ENCODE measurements at places on chromosomes 7 and 10.

- peaks cover 59% of the 10 kb centered on the region for H3K36me3 ChIP-seq
- no peaks in the 10 kb centered on the region for H3K27me3 ChIP-seq
- H3K27ac ChIP-seq: no peak overlapping the region
- no peaks in the 10 kb centered on the region for H3K4me1 ChIP-seq
- DNase-seq: no peak
Observed at GRCh38 chr10:67903581-67903980, 19.1 kb downstream of the SIRT1 start.

DNA sequence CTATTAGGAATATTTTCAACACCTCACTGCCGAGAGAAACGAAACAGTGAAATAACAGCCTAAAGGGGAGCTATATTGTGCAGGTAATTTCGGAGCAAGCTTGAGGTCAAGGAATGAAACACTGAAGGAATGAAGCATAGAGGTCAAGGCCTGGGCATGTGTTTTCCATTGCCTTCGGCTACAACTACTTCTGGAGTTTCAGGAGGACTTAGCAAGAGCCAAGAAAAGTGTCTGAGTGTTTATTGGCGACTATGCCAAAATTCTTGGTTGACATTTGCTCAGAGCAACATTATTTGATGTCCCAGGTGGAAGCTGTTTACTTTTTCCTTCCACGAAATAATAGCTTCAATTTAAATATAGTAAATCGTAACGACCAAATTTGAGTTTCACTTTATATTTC lies 89.6 kb upstream of the IFRD1 start:
- H3K27ac ChIP-seq: no peak overlapping the region
- H3K27me3 ChIP-seq: no peaks in the 10 kb centered on the region
- no peak for DNase-seq

GRCh38 chr10:130774871-130775270 lies 536.6 kb downstream of the TCERG1L start:
- no peak overlapping the region for H3K27ac ChIP-seq
- H3K4me3 ChIP-seq: no peak overlapping the region
- DNase-seq: peak; percentile 16
- peaks cover 9% of the 10 kb centered on the region for H3K27me3 ChIP-seq
- no peaks in the 10 kb centered on the region for H3K4me1 ChIP-seq

DNA sequence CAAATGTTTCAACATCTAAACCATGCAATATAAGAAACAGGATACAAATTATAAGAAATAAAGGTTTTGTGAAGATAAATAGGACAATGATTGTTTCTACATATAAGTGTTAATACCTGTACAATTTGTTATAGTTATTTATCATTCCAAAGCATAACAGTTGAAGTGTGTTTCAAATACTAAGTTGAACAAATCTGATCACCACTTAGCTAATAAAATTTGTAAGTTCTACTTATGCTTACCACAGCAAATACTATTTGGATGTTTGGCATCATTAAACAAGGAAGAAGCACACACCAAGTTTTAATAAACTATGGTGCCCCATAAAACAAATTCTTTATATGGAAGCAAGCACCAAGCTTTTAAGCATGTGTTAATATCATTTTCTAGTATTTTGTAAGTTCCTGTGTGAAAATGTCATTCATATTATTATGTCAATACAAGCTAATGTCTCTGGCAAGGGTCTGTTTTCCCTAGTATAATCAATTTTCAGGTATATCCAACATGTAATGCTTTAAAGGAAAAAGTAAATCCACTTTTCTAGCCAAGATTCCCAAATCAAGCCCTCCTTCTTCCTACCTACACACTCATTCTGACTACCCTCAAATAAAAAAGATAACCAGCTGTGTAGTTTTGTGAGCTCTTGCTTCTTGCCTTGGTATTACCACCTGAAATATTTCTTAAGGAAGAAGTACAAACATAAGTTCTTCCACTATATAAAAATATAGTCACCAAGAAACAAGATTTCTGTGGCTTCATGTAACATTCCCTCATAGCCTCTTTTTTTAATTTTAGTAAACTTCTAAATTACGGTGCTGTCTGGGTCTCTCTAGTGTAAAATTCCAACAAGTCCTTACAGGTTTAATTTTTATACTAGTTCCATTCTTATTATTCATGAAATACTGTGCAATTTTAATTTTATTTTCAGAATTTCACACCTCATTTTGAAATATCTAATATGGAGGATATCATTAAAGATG lies 9.2 kb downstream of the SKAP2 start:
- H3K4me3 ChIP-seq: peak overlapping the region; percentile 4
- peak overlapping the region; percentile 42 for H3K27ac ChIP-seq
- peaks cover 34% of the 10 kb centered on the region for H3K4me1 ChIP-seq
- no peak for DNase-seq

DNA sequence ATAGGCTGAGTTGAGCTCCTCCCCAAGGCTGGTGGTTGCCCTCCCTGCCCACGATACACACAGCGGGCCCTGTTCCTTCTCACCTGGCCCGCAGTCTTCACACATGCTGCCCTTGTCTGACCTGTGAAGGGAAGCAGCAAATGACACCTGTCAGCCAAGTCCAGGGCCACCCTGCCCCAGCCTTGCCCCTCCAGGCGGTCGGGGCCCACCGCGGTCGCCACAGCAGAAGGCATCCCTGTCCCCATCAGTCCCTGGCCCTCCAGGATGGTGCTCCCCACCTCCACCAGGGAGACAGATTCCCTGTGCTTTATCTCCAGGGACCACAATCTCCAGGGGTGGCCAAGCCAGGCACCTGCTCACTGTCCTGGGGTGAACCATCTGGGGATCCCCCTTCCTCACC lies 81.2 kb upstream of the TMEM248 start:
- no peaks in the 10 kb centered on the region for H3K27me3 ChIP-seq
- no peaks in the 10 kb centered on the region for H3K4me1 ChIP-seq
- H3K27ac ChIP-seq: no peak overlapping the region

DNA sequence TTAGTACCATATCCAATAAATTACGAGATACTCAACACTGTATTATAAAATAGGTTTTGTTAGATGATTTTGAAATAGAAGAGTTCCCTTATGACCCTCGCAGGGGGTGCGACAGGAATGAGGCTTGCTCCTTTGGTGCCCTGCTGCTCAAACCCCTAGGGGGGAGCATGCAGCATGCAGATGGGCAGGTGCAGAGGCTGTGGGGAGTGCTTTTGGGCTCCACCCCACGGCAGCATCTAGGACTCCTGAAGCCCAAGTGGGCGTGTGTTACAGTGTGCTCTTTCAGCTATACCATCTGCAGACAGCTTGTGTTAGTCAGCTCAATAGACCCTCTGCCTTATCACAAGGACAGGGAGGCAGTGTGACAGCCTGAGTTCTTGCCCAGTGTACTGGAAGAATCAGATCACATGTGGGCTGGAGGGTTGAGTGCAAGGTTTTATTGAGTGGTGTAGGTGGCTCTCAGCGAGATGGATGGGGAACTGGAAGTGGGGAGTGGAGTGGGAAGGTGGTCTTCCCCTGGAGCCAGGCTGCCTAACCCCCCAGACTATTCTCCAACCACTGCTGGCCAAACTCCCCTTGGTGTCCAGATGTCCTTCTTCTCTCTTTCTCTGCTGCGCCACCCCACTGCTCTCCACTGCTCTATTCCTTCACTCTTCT lies 3.1 kb upstream of the MRC1 start:
- no peak for DNase-seq
- H3K27me3 ChIP-seq: no peaks in the 10 kb centered on the region
- peaks cover 8% of the 10 kb centered on the region for H3K4me1 ChIP-seq
- H3K4me3 ChIP-seq: no peak overlapping the region
- H3K27ac ChIP-seq: no peak overlapping the region

DNA sequence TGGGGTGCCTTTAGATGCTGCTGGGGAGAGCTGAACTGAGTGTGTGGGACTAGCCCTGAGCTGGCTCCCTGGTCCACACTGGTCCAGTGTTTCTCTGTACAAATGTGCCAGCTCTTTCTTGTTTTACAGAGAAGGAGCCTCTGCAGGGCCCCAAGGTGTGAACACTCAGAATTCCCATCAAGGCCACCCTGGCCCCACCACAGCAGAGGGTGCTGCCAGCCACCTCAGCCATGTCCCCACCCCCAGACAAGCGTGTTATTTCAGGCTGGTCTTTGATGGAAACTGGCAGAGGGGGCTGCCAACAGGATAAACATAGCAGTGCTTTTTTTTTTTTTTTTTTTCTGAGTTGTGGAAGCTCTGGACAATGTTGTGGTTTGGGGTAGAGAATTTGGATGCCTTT lies 68.5 kb upstream of the LRRC18 start:
- H3K4me1 ChIP-seq: no peaks in the 10 kb centered on the region
- no peaks in the 10 kb centered on the region for H3K36me3 ChIP-seq
- no peak for DNase-seq
- H3K4me3 ChIP-seq: no peak overlapping the region
- H3K27me3 ChIP-seq: no peaks in the 10 kb centered on the region

DNA sequence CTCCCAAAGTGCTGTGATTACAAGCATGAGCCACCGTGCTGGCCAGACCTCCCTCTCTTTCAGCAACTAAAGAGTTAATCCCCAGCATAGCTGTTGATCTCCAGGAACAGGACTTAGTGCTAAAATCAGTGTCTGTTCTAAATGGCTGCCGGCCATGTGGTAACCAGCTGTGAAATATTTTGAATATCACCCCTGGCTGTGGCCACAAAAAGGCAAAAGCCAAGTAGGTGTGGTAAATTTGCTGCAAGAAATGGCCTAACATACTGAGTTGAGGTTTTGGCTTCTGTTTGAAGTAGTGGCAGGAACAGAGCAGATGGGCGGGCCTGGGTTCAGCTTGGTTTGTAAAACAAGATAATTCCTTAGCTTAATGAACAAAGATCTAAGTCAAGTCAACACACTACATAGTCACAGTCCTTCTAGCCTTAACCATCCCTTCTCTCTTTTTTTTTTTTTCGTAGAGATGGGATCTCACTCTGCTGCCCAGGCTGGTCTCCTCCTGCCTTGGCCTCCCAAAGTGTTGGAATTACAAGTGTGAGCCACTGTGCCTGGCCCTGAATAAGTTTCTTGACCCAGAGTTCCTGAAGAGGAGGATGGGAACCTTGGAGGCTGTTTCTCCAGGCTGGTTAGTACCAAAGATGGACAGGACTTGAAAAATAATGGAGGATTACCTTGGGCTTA lies 22.7 kb upstream of the AGFG2 start:
- no peak for DNase-seq
- H3K27me3 ChIP-seq: no peaks in the 10 kb centered on the region
- peaks cover 19% of the 10 kb centered on the region for H3K4me1 ChIP-seq
- H3K27ac ChIP-seq: peak overlapping the region; percentile 57
- H3K36me3 ChIP-seq: no peaks in the 10 kb centered on the region
- H3K4me3 ChIP-seq: no peak overlapping the region

DNA sequence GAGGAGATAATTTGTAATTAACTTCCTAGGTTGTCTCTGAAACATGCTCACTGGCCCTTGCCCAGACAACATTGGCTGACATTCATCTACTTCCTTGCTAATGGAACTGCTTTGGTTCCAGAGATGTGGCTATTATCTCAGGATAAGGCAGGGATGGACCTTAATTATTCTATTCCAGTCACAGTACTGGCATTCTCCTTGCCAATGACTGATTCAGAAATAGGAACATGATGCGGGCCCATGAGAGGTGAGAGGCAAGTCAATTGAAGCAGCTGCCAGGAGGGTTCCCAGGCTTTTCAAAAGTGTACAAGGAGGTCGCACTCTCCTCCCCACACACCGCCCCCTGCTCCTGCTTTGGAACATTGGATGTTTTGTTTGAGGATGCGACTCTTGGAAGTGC lies 109.6 kb upstream of the DGKB start:
- peaks cover 7% of the 10 kb centered on the region for H3K4me1 ChIP-seq
- H3K27ac ChIP-seq: no peak overlapping the region
- no peaks in the 10 kb centered on the region for H3K36me3 ChIP-seq

DNA sequence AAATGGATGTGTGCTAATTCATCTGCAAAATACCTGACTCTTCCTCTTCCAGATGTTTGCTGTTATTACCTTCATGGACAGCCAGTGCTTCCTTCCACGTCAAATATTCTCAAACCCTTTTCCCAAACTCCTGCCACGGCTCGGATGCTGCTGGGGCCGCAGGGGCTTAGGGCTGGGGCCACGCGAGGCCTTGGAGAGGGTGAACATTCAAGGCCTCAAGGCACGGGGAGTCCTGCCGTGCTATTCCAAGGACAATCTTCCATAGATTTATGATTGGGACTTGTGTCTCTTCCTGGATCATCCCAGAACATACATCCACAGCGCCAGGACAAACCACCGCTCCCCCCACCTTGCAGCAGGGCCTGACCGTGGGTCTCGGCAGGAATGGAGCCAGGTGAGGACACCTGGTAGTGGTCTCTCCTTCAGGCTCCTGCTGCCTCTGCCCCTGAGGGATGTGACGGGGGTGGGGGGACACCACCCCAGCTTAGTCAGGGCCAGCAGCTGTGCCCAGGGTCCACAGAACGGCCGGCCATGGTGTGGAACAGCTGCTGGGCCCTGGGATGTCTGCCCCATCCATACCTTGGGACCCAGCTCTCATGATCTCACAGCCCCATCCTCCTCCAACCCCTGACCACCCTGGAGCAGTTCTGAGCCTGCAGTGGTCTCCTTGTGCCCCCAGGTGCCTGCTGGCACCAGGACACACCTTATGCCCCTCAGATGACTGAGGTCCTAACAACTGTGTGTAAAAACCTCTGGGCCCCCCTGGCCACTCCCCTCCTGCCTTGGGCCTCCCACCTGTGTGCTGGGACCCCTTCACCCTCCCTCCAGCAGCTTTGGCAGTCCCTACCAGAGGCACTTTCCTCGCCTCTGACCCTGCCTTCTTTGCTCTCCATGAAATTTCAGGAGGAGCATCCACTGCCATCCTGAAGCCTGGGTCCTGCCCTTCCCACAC lies 16.7 kb downstream of the VIPR2 start:
- H3K4me3 ChIP-seq: no peak overlapping the region
- H3K4me1 ChIP-seq: no peaks in the 10 kb centered on the region
- no peak overlapping the region for H3K27ac ChIP-seq
- H3K27me3 ChIP-seq: no peaks in the 10 kb centered on the region
- DNase-seq: peak; percentile 21

DNA sequence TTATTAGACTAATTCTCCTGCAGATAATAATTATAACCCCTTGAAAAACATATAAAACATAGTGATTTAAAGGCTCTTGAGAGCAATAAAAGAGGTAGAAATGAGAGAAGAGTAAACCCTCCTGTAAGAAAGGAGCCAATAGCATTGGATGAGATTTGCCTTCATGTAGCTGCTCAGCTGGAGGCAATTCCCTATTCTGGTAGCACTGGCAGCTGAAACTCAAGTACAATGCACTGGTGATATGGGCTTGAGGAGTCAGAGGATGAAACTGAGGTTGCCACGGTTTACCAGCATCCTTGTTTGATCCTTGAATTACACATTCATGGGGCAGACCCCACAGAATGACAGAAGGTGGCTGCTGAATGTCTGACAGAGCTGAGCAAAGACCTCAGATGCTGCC lies 76.4 kb downstream of the CTTNBP2 start:
- H3K4me1 ChIP-seq: no peaks in the 10 kb centered on the region
- H3K36me3 ChIP-seq: no peaks in the 10 kb centered on the region
- DNase-seq: no peak

- no peak overlapping the region for H3K4me3 ChIP-seq
- H3K36me3 ChIP-seq: no peaks in the 10 kb centered on the region
- no peak for DNase-seq
- peaks cover 2% of the 10 kb centered on the region for H3K27me3 ChIP-seq
- no peak overlapping the region for H3K27ac ChIP-seq
Observed at GRCh38 chr7:36690514-36691187, 33.6 kb downstream of the AOAH start.

All from RWPE2 (cell line).